ENCODE measurements at places on chromosomes 11 and 22. TPM values are rescaled to one million over a fixed set of nuclear protein-coding genes. Genes with fewer than 3 reads are reported as not detected.
A peak's percentile ranks its signal among the peaks of the same experiment; 100 is the strongest.

The GRM5 gene
- total RNA-seq, result under 0.01 TPM

The WT1 gene
- not detected for total RNA-seq

The OR51V1 gene
- total RNA-seq, result not detected

The STIP1 gene
- total RNA-seq, result 363 TPM

DNA sequence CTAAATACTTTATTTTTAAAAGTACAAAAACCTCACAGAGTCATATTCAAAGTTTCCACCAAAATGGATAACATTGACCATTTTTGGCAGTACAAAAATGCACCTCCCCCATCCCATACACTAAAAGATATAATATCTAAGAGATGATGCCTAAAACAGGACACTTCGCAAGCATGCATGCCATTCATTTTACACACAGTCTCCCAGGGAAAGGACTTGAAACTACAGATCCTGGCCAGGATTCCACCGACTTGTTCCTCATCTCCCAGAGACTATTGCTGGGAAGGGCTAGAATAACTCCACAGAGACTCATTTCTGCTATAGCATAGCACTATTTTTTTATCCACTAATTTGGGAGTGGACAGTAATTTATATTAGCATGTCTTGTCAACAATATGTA is 81.7 kb downstream of the MTNR1B start:
- DNase-seq, result peak; percentile 88
- no peak overlapping the region for H3K4me3 ChIP-seq
- no peaks in the 10 kb centered on the region for H3K36me3 ChIP-seq
- H3K4me1 ChIP-seq, result peaks cover 21% of the 10 kb centered on the region

DNA sequence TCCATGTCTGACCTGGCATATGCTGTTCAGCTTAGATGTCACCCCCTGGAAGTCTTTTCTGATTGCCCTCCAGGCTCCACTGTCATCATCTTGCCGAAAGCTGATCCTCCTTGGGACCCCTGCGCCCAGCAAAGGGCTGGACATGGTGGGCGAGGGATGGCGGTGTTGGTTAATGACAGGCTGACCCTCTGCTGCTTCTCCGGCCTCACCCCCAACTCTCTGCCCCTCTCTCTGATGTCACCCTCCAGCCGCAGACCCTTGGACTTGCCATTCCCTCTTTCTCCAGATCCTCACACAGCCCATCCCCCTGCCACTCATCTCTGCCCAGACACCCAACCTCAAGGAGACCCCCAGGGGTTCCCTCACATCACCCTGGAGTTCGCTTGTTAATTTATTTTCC is 2.3 kb downstream of the EHBP1L1 start:
- peaks cover 29% of the 10 kb centered on the region for H3K4me1 ChIP-seq
- no peaks in the 10 kb centered on the region for H3K27me3 ChIP-seq
- DNase-seq, result no peak
- peaks cover 26% of the 10 kb centered on the region for H3K36me3 ChIP-seq
- no peak overlapping the region for H3K27ac ChIP-seq

DNA sequence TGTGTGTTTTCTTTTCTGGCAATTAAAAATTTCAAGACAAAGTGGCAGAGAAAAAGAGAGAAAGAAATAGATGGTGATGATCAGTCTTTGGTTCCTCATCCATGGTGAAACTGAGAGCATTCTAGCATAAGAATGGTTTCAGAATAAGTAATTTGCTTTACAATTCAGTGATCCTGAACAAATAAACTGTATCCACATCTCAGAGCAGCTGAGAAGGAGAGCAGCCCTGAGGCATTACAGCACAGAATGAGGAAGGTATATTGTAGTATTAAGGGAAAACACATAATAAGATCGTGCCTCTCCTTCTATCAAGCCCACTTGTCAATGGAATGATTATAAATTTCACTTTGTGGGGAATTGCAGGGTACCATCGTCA is 17.4 kb downstream of the LUZP2 start:
- H3K36me3 ChIP-seq, result no peaks in the 10 kb centered on the region
- no peak overlapping the region for H3K27ac ChIP-seq
- DNase-seq, result no peak
- H3K4me3 ChIP-seq, result no peak overlapping the region
- H3K27me3 ChIP-seq, result no peaks in the 10 kb centered on the region

- H3K4me3 ChIP-seq, result no peak overlapping the region
- H3K27ac ChIP-seq, result no peak overlapping the region
- H3K36me3 ChIP-seq, result peaks cover 34% of the 10 kb centered on the region
- no peaks in the 10 kb centered on the region for H3K27me3 ChIP-seq
- no peak for DNase-seq
Measured at GRCh38 chr22:41243361-41243760, 2.6 kb upstream of the CHADL start.

- no peaks in the 10 kb centered on the region for H3K27me3 ChIP-seq
- peaks cover 9% of the 10 kb centered on the region for H3K36me3 ChIP-seq
- H3K4me3 ChIP-seq, result no peak overlapping the region
- H3K27ac ChIP-seq, result peak overlapping the region; percentile 64
- peaks cover 17% of the 10 kb centered on the region for H3K4me1 ChIP-seq
Measured at GRCh38 chr22:17910561-17911311, 113.6 kb downstream of the MICAL3 start.

- DNase-seq, result no peak
- H3K4me3 ChIP-seq, result no peak overlapping the region
- peaks cover 8% of the 10 kb centered on the region for H3K27me3 ChIP-seq
- no peaks in the 10 kb centered on the region for H3K4me1 ChIP-seq
- H3K27ac ChIP-seq, result no peak overlapping the region
- H3K36me3 ChIP-seq, result no peaks in the 10 kb centered on the region
Measured at GRCh38 chr22:29408940-29409339, 20.6 kb upstream of the AP1B1 start.

Data from IMR-90 (cell line).